ENCODE measurements at places on chromosomes 1 and 21. TPM values are rescaled to one million over a fixed set of nuclear protein-coding genes. Genes with fewer than 3 reads are reported as not detected.

- no peaks in the 10 kb centered on the region for H3K36me3 ChIP-seq
- H3K27ac ChIP-seq: peak overlapping the region; percentile 52
Observed at GRCh38 chr1:160247053-160247452, 15.3 kb downstream of the DCAF8 start.

GRCh38 chr1:29829448-29830344 is 593.4 kb downstream of the PTPRU start:
- no peak for DNase-seq
- H3K36me3 ChIP-seq: no peaks in the 10 kb centered on the region
- no peak overlapping the region for H3K4me3 ChIP-seq
- H3K4me1 ChIP-seq: no peaks in the 10 kb centered on the region
- H3K27me3 ChIP-seq: no peaks in the 10 kb centered on the region

CROCC gene
- total RNA-seq: 3.1 TPM

GRCh38 chr1:182658055-182658454 is 26.3 kb downstream of the RGS8 start:
- no peaks in the 10 kb centered on the region for H3K27me3 ChIP-seq
- no peak overlapping the region for H3K4me3 ChIP-seq
- H3K36me3 ChIP-seq: no peaks in the 10 kb centered on the region
- no peak for DNase-seq

DNA sequence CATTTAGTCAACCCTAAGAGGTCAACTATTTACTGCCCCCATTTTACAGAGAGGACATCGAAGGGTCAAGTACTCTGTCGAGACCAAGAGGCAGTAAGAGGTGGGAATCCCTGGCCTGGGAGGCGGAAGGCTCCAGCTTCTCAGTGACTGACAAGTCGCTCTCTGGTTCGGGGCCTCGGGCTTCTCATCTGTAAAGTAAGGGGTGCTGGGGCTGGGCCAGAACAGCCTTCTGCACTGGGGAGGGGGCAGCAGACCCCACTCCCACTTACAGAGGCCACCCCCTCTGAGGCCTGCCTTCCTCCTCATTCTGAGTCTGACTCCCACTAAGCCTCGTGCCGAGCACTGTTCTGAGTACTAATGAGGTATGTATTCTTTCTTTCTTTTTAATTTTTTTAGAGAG is 17.0 kb upstream of the IFNLR1 start:
- H3K4me3 ChIP-seq: no peak overlapping the region
- no peaks in the 10 kb centered on the region for H3K4me1 ChIP-seq
- H3K36me3 ChIP-seq: no peaks in the 10 kb centered on the region
- no peaks in the 10 kb centered on the region for H3K27me3 ChIP-seq

TMEM52 gene
- 37.2 TPM for total RNA-seq

DNA sequence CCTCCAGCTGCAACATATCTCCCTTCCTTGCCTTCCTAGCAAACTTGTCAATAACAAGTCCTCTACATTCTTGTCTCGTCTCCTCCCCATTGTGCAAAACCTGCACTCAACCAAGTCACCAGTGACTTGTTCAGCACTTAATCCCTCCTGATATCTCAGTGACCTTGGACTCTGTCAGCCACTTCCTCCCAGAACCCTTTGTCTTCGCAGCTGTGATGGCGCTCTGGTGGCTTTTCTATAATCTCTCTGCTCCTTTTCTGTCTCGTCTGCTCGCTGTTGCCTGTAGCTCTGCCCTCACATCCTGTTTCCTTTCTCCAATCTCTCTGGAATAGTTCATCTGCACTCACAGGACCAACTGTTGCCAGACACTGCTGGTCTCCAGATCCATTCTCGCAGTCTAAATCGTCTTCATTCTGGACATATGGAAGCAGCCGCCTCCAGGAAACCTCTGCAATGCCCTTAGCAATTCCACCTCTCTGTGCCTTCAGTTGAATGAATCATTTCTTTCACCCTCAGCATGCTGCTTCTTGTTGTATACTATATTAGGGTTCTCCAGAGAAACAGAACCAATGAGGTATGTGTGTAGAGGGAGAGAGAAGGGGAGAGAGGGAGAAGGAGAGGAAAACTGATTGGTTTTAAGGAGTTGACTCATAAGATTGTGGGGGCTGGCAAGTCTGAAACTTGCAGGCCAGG is 17.4 kb upstream of the IFNAR2 start:
- H3K4me3 ChIP-seq: no peak overlapping the region
- no peaks in the 10 kb centered on the region for H3K27me3 ChIP-seq
- H3K27ac ChIP-seq: no peak overlapping the region
- DNase-seq: no peak

GRCh38 chr1:179318491-179318890 is 24.9 kb downstream of the SOAT1 start:
- H3K27me3 ChIP-seq: no peaks in the 10 kb centered on the region
- no peaks in the 10 kb centered on the region for H3K4me1 ChIP-seq
- peaks cover 1% of the 10 kb centered on the region for H3K36me3 ChIP-seq
- DNase-seq: no peak
- no peak overlapping the region for H3K27ac ChIP-seq
- H3K4me3 ChIP-seq: no peak overlapping the region

DNA sequence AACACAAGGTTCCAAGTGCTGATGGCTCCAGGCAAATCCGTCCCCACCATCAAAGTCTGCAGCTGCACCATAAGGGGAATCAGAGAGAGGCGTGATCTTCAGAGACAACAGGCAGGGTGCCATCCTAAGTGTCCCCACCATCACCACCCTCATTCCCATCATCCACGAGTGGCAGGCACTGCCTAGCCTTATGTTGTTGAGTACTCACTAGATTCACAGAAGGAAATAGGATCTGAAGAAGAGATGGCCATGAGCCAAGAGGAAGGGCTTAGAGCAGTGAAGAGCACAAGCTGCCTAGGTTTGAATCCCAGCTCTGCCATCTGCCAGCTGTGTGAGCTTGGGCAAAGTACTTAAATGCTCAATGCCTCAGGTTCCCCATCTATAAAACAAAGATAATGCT is 207.3 kb upstream of the CSF3R start:
- no peak overlapping the region for H3K4me3 ChIP-seq
- peaks cover 66% of the 10 kb centered on the region for H3K27me3 ChIP-seq
- DNase-seq: no peak

GRCh38 chr1:248736977-248737376 is 18.6 kb downstream of the LYPD8 start:
- no peaks in the 10 kb centered on the region for H3K36me3 ChIP-seq
- no peaks in the 10 kb centered on the region for H3K27me3 ChIP-seq

RORC gene
- total RNA-seq: 37.5 TPM

All from psoas muscle (tissue), 8 donors.